ENCODE measurements at places on chromosomes 2 and 18. TPM values are rescaled to one million over a fixed set of nuclear protein-coding genes. Genes with fewer than 3 reads are reported as not detected.

The CCBE1 gene
- 3.3 TPM for total RNA-seq

The SLC9A4 gene
- total RNA-seq: under 0.01 TPM

The SCN7A gene
- not detected for total RNA-seq

The LRRTM4 gene
- not detected for total RNA-seq

The ITPRIPL1 gene
- 3.4 TPM for total RNA-seq

The VSNL1 gene
- not detected for total RNA-seq

The SDC1 gene
- 5.9 TPM for total RNA-seq

The EFR3B gene
- total RNA-seq: 0.67 TPM

The SERPINE2 gene
- total RNA-seq: 2.0 TPM

The LYPD6B gene
- 0.10 TPM for total RNA-seq

The CFC1 gene
- total RNA-seq: not detected

The CNNM4 gene
- total RNA-seq: 3.9 TPM

The RBKS gene
- 0.86 TPM for total RNA-seq

The TMEM178A gene
- not detected for total RNA-seq

The TUBA3E gene
- not detected for total RNA-seq

The COL3A1 gene
- total RNA-seq: 6.2 TPM
